ENCODE measurements at places on chromosomes 12 and 14. TPM values are rescaled to one million over a fixed set of nuclear protein-coding genes. Genes with fewer than 3 reads are reported as not detected.

GRCh38 chr12:51905471-51906429, 1.6 kb upstream of the ACVRL1 start:
- no peak for DNase-seq

DNA sequence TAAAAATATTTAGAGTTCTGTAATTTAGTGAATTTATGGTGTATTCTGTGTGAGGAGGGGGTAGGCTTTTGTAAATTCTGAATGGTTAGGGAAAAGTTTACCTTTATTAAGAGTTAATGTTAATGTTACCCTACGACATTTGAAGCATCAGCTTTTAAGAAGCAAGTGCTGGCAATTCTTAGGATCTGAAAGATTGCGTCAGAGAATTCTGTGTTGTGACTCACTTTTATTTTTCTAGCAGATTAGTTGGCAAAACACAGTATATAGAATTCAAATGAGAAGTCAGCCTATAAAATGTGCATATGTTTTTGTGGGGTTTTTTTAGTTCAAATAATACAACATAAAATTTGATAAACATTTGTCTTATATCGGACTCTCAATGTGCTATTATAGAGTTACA, 97.6 kb downstream of the RAD52 start:
- no peak for DNase-seq

The MSRB3 gene
- 17.8 TPM for total RNA-seq

DNA sequence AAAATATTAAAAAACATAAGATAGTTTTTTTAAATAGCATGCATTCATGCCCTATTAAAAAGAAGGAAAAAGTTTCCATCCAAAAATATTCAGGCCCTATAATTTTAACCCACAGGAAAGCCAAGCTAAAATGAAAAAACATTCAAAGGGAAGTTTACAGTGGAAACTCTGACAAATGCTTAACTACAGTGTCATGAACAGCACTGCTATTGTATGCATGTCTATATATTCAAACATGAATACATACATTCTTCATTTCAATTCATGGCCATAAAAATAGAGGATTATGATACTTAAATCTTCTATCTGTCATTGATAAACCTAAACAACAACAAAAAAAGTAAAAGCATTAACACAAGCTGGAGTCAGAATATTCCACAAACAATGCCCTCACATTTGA, 67.4 kb downstream of the PPP2R5E start:
- DNase-seq, result no peak

The STXBP6 gene
- total RNA-seq, result 0.38 TPM

The FSCB gene
- not detected for total RNA-seq

GRCh38 chr12:2287589-2287988, 234.8 kb downstream of the CACNA1C start:
- no peak for DNase-seq

DNA sequence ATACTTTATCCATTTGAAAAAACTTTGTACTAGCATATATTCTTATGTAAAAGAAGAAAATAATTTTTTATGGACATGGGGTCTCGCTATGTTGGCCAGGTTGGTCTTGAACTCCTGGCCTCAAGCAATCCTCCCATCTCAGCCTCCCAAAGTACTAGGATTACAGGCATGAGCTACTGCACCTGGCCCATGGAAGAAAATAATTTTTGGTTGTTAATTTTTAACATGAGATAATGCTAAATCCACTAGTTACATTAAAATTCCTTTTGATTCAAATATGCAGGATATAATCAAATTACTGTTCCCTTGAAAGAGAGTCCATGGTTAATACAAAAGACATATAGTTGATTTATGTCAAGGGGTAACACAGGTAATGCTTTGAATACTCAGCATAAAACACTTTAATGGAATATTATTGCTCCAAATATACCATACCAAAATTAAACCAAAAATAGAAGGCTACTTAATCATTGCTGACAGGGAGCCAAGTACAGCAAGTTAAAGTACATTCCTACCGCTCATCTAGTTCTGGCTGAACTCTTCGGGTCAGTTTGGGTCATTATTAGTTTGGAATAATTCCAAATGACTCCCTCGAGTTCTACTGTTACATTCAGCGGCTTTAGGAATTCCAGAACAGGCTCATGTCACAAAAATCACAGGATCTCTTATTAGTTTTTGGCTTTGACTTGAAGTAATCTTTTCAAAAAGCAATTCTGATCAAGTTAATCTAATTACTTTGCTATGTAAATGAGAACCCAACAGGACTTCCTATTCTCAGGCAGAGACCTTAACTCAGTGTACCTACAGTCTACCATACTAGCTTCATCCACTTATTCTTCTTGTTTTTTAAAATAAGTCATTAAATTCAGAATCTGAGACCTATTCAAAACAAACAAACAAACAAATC, 6.1 kb downstream of the SOS2 start:
- DNase-seq, result peak; percentile 48

- DNase-seq, result no peak
Observed at GRCh38 chr14:38047195-38047902, 160.4 kb upstream of the SSTR1 start.

The ADAM20 gene
- total RNA-seq, result 0.14 TPM

GRCh38 chr12:7075939-7076338, 15.4 kb downstream of the C1S start:
- DNase-seq, result no peak

The ZFC3H1 gene
- 25.2 TPM for total RNA-seq

Data from kidney epithelial cell (primary cell).